ENCODE measurements at places on chromosomes 16 and 17.

DNA sequence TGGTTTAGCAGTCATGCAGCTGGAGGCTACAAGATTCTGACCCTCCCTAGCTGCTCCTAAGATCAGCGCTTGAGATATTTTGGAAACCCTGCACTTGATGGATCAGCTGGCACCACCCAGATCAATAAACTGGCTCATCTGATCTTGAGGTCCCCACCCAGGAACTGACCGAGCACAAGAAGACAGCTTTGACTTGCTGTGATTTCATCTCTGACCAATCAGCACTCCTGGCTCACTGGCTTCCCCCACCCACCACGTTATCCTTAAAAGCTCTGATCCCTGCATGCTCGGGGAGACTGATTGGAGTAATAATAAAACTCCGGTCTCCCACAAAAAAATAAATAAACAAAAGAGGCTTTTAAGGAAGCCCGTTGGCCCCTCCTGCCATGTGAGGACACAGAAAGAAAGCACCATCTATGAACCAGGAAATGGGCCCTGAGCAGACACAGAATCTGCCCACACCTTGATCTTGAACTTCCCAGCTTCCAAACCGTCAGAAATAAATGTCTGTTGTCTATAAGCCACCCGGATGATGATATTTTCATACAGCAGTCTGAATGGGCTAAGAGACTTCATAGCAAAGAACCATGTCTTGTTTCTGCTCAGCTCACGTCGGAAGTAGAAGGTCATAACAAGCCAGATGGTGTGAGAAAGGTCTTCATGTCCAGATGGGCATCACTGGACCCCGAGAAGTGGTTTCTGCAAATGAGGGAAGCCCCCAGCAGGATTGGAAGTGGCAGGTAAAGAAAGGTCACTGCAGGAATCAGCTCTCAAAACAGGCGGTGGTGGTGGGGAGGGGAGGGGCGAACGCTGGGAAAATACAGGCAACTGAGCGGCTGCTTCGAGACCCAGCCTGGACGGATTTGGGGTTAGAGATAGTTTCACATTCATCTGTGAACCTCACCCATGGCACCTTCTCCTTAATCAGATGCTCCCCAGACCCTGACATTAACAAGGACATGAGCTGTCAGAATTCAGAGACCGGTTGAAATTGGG is 19.8 kb upstream of the RPH3AL start:
- no peak for DNase-seq

- peak; percentile 91 for DNase-seq
Observed at GRCh38 chr16:20901436-20902112, 1.0 kb downstream of the LYRM1 start.

DNA sequence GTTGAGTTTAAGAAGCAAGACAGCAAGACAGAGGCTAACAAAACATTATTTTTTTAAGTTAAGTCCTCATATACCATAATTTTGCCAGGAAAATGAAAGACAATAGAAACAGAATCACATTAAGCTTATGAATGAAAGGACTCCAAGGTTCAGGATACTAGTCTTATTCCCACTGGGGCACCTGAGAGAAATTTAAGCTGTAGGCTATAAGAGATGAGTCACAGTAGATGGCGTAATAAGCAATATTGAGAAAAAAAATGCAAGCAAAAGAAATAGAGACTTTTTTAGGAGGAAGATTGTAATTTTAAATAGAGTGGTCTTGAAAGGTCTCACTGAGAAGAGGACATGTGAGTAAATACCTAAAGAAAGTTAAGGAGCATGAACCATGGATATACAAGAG is 57.1 kb upstream of the KIF2B start:
- no peak for DNase-seq

- DNase-seq = no peak
Observed at GRCh38 chr16:53809088-53809932, 105.4 kb downstream of the FTO start.

GRCh38 chr17:17269926-17270773 is 10.9 kb downstream of the COPS3 start:
- DNase-seq = no peak

GRCh38 chr17:55496094-55496881 is 15.0 kb downstream of the SMIM36 start:
- no peak for DNase-seq

GRCh38 chr17:78905116-78905515 is 2.1 kb upstream of the CEP295NL start:
- DNase-seq = no peak

- DNase-seq = no peak
Observed at GRCh38 chr16:64773184-64773583, 348.7 kb downstream of the CDH11 start.

DNA sequence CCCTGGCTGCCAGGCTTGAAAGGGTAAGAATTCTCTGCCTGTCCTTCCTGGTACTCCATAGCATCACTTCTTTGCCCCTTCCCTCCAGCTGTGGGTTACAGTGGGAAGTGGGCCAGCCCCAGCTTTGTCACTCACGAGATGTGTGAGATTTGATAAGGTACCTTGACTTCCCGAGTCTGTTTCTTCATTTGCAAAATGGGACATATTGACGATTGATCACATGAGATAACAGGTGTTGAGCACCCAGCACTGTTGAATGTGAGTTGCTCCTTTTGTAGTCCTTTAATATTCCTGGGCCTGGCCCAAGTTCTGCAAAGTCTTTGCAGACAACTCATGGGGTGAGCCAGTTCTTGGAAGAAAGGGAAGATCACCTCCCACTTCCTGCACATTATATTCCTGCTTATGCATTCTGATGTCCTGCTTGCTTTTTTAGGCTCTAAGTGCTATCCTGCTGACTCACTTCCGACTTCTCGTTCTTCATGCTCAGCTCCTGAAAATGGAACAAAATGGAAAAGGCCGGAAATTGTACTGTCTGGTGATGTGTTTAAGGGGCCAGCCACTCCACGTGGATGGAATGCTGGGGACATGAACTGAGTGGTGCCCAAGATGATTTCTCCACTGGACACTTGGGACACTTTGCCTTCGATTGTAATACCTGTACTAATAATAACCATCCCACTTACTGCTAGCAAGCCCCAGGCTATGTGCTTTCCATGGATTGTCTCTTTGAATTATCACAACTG is 8.3 kb upstream of the NLK start:
- DNase-seq = no peak

- DNase-seq = no peak
Observed at GRCh38 chr17:4772235-4772613, 538 bp downstream of the TM4SF5 start.

DNA sequence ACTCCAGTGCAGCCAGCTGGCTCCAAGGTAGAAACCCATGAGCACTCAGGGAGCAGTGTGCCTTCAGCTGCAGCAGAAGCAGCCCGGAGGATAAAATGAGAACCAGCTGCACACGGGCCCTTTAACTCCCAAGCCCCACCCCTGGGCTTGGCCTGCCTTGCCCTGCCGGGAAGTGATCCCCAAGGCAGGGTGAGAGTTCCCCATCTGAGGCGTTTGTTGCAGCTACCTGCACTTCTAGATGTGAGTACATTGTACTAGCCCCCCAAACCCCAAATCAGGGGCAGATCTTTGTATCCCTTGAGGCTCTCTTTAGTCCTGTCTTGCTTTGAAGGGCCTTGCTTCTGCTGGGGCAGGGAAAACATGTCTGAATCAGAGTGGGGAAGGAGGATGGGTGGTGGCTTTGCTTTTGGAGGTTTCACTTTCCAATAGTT is at the start of gene MVP:
TSS of gene MVP (plus strand) at position 192 of the 431 bp plus-strand sequence. CDS start 10,088 bp downstream, outside the sequence.
- DNase-seq = no peak

GRCh38 chr16:69105501-69106361 is at the start of gene HAS3:
TSS of gene HAS3 (plus strand) at chr16:69105653. CDS start at chr16:69109396, 3,743 bp downstream.
- no peak for DNase-seq

GRCh38 chr16:10526962-10527361 is 53.4 kb downstream of the EMP2 start:
- DNase-seq = no peak

GRCh38 chr17:51046514-51047384 is 73.9 kb downstream of the SPAG9 start:
- DNase-seq = peak; percentile 89

DNA sequence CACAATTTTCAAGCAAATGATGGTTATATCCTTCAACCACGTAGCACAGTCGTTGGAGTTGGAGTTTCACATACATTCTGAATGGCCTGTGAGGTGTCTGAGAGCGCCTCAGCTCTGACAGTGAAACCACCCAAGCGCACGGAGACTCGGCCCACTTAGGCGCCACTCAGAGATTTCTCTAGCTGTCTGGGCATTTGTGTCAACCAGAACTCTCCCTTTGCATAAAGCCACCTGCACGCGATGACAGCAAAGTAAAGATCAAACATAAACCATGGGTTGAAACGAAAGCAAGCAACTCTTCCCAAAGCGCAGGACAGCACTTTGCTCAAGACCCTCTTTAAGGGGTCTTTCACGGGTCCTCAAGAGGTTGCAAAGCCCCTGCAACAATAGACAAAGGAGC is 533 bp downstream of the SLC6A4 start:
- no peak for DNase-seq

DNA sequence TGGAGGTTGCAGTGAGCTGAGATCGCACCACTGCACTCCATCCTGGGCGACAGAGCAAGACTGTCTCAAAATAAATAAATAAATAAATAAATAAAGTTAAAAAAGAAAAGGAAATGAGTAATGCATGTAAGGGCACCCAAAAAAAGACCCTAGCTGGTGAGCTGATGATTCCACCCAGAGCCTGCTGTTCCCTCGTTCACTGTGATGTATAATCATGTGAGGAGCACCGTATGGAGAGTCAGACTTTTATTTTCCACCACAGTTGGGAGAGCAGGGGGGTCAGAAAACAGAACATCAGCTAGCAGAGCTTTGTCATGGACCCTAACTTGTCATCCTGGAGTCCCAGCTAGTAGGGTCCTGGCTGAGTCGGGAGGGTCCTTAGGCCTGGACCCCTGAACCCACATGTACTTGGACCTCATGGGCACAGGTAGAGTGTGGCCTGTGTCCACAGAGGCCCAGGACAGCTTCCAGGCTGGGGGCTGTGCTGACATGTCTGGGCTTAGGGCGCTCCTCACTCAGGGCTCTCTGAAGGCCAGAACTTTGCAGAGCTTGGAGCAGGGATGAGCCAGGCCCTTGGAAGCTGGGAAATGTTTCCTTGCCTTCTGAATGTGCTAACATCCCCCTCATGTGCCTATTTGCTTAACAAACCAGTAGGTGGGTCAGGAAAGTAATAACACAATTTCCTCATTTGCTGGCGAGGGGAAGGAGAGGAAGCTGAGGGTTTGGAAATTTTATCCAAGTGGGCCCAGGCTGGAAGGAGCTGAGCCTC is 18.8 kb upstream of the LASP1NB start:
- DNase-seq = no peak

DNA sequence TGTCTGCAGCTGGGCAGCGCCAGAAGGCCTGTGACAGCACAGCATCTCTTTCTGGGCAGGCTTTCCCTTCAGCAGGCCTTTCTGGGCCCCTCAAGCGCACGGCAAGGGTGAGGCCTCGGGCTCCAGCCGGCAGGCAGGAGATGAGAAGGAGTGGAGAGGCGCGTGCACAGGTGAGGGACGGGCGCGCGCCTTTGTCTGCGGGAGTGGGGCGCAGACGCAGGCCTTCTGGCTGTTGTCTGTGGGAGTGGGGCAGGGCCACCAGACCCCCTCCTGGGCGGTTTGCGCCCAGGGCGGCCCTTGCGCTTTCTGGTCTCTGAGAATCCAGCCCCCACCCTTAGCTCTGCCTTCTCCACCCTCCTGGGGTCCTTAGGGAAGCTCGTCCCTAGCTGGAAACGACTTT is 6.5 kb downstream of the ZNF205 start:
- DNase-seq = no peak

DNA sequence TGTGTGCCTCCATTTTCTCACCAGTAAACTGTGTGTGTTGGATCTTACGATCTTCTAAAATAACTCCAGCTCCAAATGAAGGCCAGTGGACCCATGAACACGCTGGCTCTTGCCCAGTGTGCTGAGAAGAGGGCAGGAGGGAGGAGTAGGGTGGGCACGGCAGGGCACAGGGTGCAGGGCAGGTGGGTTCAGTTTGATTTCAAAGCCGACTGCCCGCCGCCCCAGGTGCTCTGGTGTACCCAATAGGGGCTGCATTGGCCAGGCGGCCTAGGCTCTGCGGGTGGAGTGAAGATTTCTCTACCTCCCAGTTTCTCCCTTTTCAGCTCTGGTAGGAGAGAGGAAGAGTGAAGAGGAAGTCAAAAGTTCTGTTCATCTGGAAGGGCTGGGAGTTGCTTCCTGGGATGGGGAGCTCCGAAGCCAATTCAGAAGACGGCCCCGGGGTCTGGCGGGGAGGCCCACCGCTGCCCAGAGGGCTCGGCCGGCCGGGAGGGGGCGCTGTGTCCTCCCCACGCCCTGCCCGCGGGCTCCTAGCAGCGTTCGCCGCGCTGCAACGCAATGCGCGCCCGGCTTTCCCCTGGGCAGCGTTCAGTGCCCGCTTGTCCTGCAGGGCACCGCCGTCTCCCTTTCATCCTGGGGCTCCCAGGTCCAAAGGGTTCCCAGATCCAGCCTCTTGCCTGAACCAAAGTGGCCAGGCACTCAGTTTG is 1.1 kb upstream of the CRHR1 start:
- DNase-seq = no peak

DNA sequence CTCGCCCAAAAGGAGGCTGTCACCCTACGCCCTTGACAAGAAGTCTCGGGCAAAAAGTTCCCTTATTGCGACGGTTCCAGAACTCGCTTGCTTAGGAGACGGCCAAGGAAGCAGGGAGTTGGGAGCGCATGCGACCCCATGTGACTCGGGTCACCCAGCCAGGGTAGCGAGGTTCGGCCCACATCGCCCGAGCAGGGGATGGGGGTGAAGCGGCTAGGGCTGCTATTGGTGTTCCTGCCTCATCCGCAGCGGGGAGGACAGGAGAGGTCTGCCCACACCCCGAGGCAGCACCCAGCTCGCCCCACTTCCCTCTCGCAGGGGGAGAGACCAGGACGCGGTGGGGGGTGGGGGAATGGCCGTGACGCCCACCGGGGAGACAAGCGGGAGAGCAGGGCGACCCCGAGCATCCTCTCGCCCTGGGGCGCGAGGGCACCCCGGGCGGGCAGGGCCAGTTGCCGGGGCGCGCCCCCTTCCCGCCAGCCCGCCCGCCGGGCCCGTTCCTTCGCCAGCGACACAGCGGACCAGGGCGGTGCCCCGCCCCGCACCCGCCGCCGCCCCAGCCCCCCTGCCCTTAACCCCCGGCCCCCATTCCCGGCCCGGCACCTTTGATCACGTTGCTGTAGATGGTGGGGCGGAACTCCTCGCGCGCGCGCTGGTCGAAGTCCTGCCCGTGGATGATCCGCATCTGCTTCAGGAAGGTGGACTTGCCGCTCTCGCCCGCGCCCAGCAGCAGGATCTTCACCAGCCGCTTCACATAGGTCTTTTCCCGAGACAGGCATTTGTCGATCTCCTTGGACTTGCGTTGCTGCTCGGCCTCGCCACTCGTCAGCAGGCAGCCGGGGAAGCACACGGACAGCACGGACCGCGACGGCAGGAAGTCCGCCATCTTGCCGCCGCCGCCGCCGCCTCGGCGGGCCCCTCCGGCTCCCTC is 567 bp downstream of the GNA13 start:
- DNase-seq = peak; percentile 77
